HFF-Myc (cell line): ENCODE measurements at places on chromosomes 5 and 9.

- DNase-seq, result no peak
These were observed 4.2 kb downstream of the ABCA1 start for GRCh38 chr9:104923740-104924139.

DNA sequence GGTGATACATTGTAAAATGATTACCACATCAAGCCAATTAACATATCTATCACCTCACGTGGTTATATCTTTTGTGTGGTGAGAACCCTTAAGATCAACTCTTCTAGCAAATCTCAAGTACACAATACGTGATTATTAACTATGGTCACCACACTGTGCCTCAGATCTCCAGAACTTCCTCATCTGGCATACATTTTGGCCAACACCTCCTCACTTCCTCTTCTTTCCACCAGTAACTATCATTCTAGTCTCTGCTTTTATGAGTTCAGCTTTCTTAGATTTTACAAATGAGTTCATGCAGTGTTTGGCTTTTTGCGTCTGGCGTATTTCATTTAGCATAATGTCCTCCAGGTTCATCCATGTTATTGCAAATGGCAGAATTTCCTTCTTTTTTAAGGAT, 35.8 kb downstream of the PRKACG start:
- no peak for DNase-seq

GRCh38 chr9:38413283-38413682, 11.0 kb downstream of the IGFBPL1 start:
- DNase-seq, result no peak

GRCh38 chr9:33024126-33024965, 727 bp upstream of the DNAJA1 start:
- DNase-seq, result no peak

GRCh38 chr5:100273846-100274580, 261.2 kb upstream of the FAM174A start:
- DNase-seq, result no peak

DNA sequence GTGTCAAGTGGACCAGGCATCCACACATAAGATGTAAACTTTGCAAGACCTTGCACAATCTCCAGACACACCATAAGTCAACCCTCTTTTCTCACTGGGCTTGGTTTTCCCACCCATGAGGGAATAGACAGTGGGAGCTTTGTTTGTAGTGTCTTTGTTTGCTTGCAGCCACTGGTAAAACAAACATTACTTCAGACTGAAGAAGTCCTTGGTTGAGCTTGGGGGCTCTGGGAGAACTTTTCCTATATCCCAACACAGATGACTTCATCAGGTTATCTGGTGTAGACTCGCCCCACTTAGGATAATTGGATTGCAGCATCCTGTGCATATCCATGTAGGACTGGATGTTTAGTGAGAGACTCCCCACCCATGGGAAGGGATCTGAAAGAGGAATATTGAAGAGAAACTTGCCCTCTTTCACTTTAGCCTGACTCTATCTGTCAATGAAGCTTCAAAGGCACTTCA, 11.5 kb upstream of the ADGRV1 start:
- DNase-seq, result no peak

DNA sequence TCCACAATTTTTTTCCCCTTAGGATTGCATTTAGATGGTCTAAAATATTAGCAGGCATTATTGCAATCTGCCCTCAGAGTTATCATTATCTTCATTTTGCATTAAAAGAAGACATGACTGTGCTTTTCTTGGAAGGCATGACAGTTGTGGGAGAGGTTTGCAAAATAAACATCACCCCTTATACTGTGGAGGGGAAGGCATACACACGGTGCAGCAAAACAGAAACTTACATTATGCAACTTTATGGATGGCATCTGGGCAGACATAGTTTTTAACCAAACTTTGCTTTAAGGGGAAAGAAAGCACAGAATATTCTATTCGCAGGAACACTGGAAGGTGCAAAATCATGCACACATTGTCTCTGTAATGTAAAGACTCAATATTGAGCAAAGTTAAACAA, 505.8 kb upstream of the ADAMTS16 start:
- DNase-seq, result no peak

- no peak for DNase-seq
These were observed 2.2 kb downstream of the PCDHA13 start for GRCh38 chr5:140883927-140884697.

- no peak for DNase-seq
These were observed 51.7 kb downstream of the RXRA start for GRCh38 chr9:134377976-134378375.

- DNase-seq, result no peak
These were observed 24.9 kb upstream of the CEP120 start for GRCh38 chr5:123448017-123448617.

DNA sequence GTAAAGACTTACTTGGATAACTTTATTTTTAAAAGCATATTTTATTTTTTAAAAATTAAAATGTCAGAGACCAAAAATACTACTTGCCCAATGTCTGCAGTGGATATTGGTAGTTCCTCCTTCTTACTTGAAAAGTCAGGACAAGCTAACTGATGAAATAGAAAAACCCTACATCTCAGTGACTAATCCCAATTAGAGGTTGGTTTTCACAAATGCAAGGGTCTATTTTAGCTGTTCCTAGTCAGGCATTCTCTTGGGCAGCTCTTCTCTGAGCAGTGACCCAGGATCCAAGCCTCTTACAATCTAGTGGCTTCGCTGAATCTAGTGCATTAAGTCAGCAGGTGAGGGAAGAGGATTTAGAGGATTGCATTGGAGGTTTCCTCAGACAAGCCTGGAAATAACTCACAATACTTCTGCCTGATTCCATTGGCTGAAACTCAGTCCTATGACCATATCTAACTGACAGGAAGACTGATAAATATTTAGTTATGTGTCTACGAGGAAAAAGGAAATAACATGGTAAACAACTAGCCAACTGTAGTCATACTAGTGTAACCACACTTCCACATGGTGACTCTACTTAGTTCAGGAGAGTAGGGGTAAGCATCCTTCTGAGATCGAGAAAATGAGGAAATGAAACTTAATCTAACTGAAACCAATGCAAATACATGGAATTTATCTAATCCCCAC, 34.2 kb upstream of the MIER3 start:
- no peak for DNase-seq

DNA sequence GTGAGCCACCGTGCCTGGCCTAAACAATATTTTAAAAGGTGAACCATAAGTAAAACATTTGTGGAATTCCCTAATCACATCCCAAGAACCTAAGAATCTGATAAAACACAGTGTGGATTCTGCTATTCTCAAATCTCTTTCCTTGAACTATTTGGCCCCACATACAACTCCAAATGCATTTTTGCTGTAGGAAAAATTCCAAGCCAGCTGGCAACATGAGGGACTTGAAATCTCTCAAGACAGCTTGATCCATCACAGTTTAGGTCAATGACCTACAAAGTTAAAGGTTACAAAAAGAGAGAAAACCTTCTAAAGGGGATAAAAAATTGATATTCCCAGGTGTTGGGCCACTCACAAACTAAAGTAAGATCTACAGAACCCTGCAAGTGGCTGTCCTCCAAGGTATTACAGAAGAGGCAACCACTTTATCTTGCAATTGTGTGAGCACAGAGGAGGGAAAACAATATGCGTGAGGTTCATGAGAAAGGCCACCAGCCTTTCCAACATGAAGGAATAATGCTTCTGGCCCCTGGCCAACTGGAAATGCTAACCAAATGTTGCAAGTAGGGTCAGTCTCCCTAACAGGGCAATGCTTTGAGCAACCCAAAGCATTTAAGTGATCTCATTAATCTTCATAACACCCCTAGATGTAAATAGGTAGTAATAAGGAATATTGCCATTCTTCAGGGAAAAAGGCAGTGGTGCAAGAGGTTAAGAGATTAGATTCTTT, 221.4 kb downstream of the SEMA5A start:
- DNase-seq, result no peak

DNA sequence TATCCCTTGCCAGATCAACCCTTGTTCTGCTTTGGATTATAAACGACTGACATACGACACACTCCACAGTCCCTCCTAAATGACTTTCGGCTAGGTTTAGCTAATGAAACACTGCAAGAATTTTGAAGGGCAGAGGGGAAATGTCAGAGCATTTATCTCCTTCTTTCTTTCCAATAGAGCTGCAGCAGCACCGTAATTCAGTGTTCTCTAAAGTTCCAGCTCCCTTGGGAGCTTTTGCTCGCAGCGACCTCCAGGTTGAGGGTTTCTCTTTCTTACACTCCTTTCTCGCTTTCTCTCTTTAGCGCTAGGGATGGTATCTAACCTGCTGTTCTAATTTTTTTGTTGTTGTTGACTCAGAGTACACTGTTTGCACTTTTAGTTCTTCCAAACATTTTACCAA, 467.1 kb upstream of the ST8SIA4 start:
- DNase-seq, result no peak

DNA sequence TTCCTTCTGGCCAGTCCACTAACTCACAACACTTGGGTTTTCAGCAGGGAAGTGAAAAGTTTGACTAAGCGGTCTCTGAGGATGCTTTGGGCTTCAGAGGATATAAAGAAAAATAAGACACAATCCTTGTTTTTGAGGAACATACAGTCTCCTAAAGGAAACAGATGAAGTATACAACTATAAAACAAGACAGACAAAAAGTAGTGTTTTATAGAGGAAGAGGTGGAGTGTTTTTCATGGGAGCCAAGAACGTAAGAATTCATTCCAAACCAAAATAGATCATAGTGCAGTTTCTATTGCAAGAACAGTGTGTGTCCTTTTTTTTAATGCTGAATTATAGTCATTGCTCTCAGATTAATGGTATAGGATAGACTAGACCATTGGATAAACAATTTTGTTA, 586.9 kb upstream of the BRINP1 start:
- DNase-seq, result no peak

DNA sequence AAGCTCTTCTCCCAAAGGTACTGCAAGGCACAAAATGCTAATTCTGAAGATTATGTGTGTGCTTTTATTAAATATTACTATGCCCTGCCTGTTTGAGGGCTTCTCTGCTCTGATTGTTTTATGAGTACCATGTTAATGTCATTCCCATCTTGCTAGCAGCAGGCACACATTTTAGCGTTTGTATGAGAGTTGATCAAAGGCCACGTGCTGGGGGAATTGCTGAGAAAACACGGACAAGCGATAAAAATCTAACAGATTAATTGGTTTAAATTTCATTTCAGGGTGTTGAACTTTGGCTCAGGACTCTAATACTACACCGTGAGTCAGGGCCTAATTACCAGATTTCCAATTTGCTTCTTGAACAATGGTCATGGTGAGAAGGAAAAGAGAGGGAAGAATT, 298.4 kb downstream of the EBF1 start:
- no peak for DNase-seq

GRCh38 chr5:8288897-8289516, 420.1 kb downstream of the MTRR start:
- DNase-seq, result no peak

GRCh38 chr9:35798658-35799374, 7.4 kb downstream of the NPR2 start:
- DNase-seq, result no peak
